ENCODE measurements at places on chromosomes 16 and 17.
A peak's percentile ranks its signal among the peaks of the same experiment; 100 is the strongest.

- no peak for DNase-seq
Observed at GRCh38 chr17:27609611-27610303, 21.2 kb upstream of the LGALS9 start.

- no peak for DNase-seq
Observed at GRCh38 chr17:81635973-81636504, 873 bp downstream of the NPLOC4 start.

DNA sequence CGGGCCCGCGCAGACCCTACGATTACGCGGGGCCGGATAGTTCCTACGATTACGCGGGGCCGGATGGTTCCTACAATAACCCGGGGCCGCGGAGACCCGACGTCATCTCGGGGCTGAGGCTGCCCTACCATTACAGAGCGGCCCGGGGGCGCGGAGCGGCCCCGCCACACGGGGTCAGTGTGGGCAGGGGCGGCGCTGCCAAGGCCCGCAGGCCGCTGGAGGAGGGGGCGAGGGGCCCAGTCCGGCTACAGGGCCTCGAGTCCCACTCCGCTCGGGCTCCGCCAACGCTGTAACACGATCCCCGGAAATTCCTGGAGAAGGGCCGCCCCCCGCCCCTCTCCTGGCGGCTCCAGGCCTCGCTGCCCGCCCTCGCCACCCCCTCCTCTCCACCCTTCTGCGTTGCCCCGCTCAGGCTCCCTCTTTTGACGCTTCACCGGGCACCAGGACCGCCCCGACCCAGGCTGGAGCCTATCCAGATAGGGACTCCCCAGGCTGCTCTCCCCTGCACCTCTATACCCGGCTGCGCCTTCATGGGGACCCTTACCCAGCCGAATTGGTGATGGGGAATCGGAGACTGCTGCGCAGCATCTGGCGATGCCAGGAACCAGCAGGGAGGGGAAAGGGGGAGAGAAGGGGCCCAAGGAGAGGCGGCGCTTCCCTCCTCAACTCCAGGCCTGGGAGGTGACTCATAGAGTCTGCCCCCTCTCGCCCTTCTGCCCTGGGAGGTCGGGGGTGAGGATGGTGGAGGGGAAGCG lies at the start of gene RAB34:
Gene RAB34 (minus strand): TSS at position 291 of the 755 bp plus-strand sequence. CDS start 602 bp downstream, outside the sequence.
- no peak for DNase-seq

DNA sequence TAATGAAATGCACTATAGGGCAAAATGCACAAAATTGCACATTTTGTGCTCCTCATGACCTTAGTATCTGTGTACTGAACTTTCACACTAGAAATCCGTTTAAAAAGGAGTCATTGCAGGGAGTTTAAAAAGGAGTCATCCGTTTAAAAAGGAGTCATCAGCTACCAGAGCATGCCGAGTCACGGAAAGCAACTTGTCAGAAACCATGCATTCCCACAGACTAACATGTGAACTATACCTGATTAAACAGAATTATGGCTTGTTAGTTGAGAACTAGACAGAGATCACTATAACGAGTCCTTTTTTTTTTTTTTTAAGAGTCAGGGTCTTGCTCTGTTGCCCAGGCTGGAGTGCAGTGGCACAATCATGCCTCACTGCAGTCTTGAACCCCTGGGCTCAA lies 35.9 kb downstream of the SLC6A4 start:
- no peak for DNase-seq

DNA sequence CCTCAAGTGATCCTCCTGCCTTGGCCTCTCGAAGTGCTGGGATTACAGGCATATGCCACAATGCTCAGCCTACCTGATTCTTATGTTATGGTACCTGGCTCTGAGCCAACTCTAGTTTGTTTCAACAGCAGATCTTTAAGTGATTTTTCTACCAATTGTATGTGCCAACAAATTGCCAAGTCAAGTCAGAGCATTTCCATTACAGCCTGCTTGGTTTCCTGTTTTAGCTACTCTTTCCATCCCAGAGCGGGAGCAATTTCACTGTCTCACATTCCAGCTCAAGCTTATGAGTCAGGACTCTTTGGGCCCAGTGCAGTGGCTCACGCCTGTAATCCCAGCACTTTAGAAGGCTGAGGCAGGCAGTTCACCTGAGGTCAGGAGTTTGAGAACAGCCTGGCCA lies 30.8 kb upstream of the RBBP6 start:
- no peak for DNase-seq

- DNase-seq, result peak; percentile 9
Observed at GRCh38 chr17:72422505-72423285, 301.9 kb downstream of the SOX9 start.

DNA sequence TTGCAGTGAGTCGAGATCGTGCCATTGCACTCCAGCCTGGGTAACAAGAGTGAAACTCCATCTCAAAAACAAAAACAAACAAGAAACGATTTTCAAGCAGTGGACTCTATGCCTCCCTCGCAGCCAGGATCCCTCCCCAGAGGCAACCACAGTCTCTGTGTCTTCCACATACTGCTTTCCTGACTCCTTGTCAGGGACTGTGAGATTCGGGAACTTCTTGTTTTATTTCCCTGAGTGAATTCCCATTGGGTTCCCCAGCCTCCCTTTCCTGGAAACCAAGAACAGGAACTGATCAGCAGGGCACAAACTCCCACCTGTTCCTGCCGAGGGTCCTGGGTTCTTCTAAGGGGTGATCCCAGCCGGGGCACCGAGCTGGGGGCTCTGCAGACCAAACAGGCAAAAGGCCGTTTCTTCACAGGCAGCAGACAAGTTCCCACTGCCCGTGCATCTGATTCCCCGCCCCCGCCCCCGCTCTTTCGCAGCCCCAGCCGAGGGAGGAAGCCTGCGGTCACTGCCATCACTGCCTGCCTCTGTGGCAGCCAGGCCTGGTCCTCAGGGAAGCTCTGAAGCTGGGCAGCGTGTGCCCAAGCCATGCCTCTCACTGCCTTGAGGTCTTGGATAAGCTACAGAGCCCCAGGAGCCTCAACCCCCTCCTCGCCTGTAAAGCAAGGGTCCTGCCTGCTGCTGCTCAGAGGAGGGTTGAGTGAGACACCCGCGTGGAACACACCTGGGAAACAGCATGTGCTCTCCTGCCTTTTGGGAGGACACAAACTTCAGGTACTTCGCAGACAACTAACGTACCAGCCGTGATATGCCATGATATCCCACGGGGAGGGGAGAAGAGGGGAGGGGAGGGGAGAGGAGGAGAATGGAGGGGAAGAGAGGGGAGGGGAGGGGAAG lies 5.5 kb upstream of the PIEZO1 start:
- no peak for DNase-seq

DNA sequence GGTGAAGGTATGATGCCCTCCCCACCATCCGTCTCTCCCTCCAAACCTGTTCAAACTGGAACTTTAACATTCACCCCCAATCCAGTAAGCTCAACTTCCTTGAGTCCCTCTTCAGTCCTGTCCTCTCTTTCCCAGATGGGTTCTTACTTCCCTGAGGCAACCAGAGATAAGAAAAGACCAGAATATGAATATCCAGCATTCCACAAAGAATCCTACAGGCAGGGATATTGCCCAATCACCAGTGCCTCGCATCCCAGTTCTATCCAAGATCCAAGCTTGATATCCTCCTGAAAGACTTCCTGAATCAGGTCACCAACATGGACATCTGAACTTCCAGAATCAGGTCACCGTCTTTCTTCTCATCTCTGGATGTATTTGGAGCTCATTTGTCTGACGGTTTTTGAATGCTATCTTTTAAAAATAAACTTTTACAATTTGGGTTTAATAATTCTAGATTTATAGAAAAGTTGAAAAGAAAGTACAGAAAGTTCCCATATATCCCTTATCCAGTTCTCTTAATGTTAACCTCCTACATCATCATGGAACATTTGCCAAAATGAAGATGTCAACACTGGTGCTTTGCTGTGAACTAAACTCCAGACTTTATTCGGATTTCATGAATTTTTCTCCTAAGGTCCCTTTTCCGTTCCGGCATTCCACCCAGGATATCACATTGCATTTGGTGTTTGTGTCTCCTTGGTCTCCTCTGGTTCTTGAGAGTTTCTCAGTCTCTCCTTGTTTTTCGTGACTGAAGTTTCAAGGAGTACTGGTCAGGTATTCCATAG lies 13.7 kb upstream of the COL1A1 start:
- DNase-seq, result no peak

DNA sequence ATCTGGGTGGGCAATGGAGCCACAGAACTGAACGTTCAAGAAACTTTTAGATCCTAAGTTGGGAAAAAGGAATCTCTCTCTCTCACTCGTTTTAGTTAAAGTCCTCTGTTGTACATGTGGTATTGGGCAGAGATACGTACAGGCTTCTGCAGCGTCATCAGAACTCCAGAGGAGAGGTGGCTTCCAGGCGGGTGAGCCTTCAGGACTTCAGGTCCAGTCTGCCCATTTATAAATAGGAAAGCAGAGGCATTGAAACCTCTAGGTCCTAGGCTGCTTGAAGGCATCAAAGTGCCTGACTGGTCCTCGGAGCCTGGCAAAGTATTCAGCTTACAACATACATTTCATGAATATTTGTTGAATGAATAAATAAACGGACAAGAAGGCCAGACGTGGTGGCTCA lies 8.1 kb upstream of the TNFRSF13B start:
- no peak for DNase-seq

DNA sequence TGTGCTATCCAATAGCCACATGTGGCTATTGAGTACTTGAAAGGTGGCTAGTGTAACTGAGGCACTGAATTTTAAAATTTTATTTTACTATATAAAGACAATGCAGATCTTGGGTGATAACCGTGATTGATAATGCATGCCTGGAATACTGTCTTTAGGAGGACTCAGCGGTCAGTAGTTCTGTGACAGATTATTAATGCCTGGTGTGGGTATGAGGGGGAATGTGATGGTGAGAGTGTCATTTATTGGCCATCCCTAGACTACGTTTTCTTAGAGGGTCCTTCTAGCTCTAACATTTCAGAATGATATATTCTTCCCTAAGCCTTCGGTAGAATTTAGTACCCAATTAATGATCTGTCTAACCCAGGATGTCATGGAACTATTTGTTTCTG lies 157.6 kb downstream of the CPPED1 start:
- DNase-seq, result no peak

DNA sequence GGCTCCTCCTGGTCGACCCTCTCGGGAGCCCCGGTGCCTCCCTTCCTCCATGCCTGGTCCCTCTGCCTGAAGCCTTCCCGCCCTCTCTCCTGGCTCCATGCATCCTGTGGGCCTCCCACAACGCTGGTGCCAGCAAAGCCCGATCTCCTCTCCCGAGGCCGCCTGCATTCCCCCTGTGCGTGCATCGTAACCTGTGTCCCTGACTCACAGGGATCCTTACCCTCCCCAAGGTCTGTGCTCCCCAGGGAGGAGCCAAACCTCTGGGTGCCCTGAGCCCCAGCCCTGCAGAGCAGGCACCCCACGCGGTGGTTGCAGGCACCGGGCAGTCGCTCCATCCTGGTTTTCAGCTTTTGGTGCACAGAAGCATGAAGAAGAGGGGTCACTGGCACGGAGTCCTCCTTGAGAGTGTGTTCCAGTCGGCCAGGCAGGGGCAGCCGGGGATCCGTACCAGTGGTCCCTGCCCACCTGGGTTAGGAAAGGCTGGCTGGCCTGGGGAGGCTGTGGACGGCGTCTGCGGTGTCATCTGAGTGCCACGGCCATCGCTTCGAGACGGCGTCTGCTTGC lies 1.8 kb upstream of the ENPP7 start:
- no peak for DNase-seq

- no peak for DNase-seq
Observed at GRCh38 chr17:1590029-1590746, 27.6 kb upstream of the PITPNA start.

- DNase-seq, result no peak
Observed at GRCh38 chr17:60724647-60725046, 47.0 kb downstream of the BCAS3 start.

- no peak for DNase-seq
Observed at GRCh38 chr17:65679165-65679845, 117.9 kb upstream of the AXIN2 start.

DNA sequence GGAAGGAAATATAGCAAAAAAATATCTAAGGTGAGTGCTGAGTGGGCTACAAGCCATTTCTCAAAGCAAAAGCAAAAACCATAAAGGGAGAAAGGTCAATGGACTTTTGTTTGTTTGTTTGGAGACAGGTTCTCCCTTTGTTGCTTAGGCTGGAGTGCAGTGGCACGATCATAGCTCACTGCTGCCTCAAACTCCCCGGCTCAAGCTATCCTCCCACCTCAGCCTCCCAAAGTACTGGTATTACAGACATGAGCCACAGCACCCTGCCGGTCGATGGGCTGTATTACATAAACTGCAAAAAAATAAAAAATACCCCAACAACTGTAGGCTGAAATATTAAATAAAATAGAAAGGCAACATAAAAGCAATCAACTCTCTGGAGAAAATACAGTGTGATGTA lies 3.5 kb upstream of the RBBP6 start:
- DNase-seq, result no peak

- no peak for DNase-seq
Observed at GRCh38 chr16:48426244-48427141, 41.3 kb upstream of the SIAH1 start.

DNA sequence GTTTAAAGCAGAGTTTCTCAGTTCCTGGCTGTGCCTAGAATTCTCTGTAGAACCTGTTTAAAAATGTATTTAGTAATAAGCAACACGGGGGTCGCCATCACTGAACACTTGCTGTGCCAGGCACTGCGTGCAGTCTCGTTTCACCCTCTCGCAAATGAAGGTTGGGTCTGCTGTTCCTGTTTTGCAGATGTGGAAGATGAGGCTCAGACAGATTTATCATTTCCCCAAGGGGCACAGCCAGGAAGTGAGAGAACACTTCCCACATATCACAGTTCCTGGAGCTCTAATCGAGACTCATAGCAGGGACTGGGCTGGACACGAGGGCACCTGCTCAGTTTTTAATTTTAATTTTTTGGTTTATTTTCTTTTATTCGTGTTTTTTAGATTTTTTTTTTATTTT lies 122.7 kb downstream of the ABCC6 start:
- no peak for DNase-seq

GRCh38 chr17:9644910-9645751 lies at the start of gene USP43:
Gene USP43, plus strand, starts transcription at chr17:9645517. Its CDS starts 116 bp downstream, at chr17:9645633.
- peak; percentile 12 for DNase-seq

DNA sequence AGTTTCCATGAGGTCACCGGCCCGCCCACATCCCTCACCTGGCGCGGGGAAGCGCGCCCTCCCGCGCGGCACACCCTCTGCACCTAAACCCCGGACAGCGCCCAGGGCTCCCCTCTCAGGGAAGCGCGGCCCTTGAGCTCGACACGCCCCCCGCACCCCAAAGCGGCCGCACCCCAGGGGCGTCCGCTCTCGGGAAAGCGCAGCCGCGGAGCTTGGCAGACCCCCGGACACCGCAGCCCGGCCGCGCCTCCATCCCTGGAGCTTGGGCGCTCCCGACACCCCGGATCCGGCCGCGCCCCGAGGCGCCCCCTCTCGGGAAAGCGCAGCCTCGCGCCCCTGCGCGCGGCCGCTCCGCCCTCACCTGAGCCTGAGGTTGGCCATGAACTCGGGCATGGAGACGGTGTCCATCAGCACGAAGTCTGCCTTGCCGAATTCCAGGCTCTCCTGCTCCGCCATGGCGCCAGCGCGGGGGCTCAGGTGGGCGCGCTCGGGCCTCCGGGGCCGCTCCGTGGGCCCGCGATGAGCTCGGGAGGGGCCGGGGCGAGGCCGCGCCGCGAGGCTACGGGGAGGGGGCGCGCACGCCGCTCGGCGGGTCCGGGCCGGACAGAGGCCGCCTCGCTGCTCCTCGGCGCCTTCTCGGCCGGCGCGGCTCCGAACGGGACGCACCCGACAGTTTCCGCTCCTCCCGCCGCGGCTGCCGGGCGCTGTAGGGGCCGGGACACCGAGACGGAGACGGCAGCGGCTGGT lies at the start of gene MYO1D:
Gene MYO1D (minus strand): TSS at position 708 of the 747 bp plus-strand sequence. CDS start 252 bp downstream, at position 456.
- DNase-seq, result peak; percentile 63

GRCh38 chr17:3585826-3586225 lies 23.4 kb downstream of the TRPV1 start:
- no peak for DNase-seq

GRCh38 chr17:55814377-55814776 lies 63.5 kb downstream of the PCTP start:
- DNase-seq, result no peak

- DNase-seq, result no peak
Observed at GRCh38 chr17:56185491-56186221, 32.4 kb downstream of the ANKFN1 start.

All from stimulated activated CD8-positive, alpha-beta memory T cell treated with anti-CD3 and anti-CD28 coated beads, Interleukin-2, amount 100 ng/mL, for 48 hours (primary cell).